ENCODE measurements at places on chromosomes 4 and X.

DNA sequence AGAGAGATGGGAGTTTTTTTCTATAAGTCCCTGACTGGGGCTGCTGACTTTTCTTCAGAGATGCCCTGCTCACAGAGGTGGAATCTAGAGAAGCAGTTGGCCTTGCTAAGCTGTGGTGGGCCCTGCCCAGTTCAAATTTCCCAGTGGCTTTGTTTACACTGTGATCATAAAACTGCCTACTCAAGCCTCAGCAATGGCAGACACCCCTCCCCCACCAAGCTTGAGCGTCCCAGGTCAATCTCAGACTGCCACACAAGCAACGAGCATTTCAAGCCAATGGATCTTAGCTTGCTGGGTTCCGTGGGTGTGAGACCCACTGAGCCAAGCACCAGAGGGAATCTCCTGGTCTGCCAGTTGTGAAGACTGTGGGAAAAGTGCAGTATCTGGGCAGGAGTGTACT is 199.8 kb upstream of the WDFY3 start:
- no peak for DNase-seq

DNA sequence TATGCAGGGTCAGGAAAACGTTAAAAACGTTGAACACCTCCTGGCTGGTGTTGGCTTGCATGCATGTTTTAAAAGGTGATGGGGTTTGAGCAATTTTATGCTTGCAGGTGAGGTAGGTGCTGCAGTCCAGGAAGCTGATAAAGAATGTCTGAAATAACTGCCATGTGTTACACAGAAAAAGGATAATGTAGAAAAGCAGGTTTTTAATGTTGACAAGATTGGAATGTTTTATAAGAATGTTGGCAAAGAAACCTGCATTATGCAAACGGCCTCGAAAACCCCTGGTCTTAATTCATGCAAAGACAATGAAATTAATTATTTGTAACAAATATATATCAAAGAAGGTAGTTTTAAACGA is 723.7 kb upstream of the AGA start:
- no peak for DNase-seq

GRCh38 chrX:53087388-53087831 is 5.2 kb downstream of the TSPYL2 start:
- no peak for DNase-seq

DNA sequence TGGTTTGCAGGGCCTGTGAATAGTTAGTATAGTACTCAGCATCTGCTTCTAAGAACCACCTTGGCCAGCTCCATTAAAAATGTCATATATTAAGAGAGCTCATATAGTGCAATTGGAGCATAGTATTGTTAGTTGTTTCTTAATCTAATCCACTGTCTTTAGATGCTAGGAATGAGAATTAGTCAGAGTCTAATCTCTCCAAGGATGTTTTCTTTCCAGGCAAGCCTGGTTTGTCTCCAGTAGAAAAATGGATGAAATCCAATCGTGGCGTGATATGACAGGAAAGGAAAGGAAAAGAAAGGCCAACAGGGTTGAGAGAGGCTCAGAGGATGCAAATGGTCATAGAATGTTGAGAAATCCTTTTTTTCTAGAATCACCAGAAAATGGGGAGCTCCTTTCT is 15.0 kb upstream of the TMEM164 start:
- peak; percentile 45 for DNase-seq

- DNase-seq, result peak; percentile 0
Measured at GRCh38 chrX:121782976-121783375, 735.6 kb downstream of the GLUD2 start.

GRCh38 chrX:19774905-19775304 is 112.5 kb downstream of the SH3KBP1 start:
- DNase-seq, result no peak

- DNase-seq, result peak; percentile 25
Measured at GRCh38 chr4:112284662-112285411, 867 bp downstream of the TIFA start.

GRCh38 chr4:36177946-36178345 is 66.4 kb downstream of the ARAP2 start:
- no peak for DNase-seq

DNA sequence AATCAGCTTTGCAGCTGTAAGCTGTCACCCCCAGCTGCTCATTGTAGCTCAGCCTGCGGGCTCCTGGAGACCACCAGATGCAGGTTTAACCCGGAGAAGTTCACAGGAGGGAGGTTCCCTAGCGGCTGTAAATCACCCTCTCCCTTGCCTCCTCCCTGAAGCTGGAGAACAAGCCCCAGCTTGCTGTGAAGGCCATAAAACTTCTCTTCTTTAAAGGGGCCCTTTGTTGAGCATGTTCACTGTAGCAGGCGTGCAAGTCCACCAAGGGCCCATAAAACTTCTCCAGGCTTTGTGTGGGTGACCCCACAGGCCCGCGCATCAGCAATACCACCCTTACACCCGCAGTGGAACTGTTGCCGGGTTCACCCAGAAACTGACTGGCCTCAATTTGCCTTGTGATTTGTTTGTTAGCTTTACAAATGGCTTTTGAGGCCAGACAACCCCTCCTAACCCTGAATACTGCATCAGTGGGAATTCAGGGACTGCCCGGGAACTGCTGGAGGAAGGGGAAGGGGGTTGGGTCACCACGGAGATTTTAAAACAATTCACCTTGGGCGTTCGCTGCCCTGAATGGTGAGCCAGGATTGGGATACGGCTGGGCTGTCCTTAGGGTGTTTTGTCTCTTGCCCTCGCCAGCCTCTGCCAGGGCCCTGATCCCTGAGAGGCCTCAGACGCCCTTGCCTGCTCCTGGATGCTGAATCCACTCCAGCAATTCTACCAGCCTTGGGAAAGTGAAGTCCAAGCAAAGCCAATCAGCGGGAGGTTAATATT is 49.5 kb upstream of the ATP6AP2 start:
- no peak for DNase-seq

DNA sequence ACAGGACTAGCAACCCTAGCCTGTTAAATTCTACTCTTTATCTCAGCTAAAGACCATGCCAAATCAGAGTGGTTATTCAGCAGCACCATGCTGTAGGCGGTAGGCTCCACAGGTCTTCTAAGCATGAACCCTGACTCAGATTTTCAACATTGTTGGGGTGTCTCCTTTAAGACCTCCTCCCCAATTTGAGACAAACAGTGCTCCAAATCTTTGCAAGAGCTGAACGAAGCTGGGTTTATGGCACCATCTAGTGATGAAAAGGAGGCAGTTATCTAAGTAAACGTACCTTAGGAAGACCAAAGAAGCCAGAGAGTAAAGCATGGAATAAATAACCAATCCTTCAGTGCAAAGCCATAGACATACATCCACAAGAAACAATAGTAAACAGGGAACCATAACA is 334.5 kb upstream of the SLC7A11 start:
- peak; percentile 65 for DNase-seq

DNA sequence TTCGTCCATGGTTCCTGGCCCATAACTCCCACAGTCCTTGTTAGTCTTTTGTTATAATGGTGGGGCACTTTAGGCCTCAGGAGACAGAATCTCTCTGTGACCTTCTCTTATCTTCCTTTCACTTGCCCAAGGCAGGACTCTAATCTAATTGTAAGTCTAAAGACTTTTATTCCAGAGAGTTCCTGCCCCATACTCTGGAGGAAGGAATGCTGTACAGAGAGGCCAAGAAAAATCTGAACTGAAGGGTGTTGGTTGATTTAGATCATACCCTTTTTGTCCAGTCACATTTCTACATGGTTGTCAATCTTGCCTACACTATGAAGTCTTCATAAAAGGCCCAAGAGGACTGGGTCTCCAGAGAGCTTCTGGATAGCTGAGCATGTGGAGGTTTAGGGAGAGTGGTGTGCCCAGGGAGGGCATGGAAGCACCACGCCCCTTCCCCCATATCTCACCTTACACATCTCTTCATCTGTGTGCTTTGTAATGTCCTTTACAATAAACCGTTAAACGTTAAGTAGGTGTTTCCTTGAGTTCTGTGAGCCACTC is 84.5 kb downstream of the AFF1 start:
- DNase-seq, result no peak

GRCh38 chrX:65587616-65588526 is 53.3 kb upstream of the LAS1L start:
- DNase-seq, result peak; percentile 76

DNA sequence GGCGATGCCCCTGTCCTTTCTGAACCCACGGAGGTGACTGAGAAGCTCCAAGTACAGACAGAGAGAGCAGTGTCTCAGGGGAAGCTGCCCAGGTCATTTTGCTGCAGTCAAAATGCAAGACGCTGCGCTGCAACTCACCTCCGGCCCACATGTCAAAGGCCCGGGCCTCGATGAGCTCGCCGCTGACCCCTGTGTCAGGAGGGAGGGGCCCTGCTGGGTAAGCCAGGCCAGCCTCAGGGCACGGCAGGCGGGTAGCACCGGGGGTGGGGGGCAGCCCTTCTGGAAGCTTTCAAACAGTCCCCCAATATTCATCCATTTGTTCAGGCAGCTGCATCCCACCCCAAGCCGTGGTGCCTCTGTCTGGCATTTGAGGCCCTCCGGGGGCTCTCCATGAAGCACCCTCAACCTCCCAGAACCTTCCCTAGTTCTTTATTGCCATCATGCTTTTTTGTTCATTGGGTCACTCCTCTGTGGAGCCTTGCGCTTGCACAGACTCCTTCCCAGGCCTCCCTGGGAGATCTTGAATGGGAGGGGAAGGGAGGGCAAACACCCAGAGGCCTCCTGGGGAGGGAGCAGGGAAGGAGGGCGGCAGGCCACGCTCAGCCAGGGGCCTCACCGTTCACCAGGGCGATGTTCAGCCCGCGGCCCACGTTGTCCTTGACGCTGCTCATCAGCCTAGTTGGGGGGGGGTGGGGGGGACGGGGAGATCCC is 8.2 kb downstream of the FAM3A start:
- no peak for DNase-seq

DNA sequence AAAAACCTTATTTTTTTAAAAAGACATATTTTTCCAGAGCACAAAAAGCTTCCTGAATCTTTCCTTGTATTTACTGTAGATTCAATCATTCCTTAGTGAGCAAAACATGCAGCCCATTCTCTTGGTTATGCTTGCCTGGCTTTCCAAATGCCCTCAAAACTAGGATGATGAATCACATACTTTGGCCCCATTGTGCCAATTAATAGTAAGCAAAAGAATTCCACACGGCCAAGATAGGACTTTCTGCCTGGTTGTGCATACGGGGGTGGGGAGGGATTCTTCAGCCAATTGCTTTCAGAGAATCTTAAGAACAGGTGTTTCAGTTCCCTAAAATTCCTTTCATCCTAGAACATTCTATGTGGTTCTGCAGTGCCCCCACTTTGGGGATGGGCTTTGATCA is 7.0 kb downstream of the RAI2 start:
- DNase-seq, result no peak

DNA sequence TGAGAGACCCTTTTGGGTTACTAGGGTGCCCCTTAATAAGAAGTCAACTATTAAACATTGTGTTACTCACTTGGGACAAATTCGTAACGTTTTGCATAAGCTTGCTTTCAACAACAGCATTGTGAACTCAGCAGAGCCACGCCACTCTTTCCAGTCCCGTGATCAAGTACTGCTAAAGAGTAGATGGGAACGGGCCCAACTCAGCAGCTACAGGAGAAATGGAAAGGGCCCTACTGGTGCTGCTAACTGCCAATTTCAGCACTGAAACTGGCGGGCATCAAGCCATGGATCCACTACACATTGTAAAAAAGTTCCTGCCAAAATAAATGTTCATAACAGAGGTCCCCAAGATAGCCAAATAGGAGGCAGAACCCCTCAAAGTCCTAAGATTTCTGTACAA is 19.0 kb upstream of the DHX15 start:
- no peak for DNase-seq

Measured in EH (cell line).